ENCODE measurements at places on chromosomes 1 and 21. TPM values are rescaled to one million over a fixed set of nuclear protein-coding genes. Genes with fewer than 3 reads are reported as not detected.
A peak's percentile ranks its signal among the peaks of the same experiment; 100 is the strongest.

DNA sequence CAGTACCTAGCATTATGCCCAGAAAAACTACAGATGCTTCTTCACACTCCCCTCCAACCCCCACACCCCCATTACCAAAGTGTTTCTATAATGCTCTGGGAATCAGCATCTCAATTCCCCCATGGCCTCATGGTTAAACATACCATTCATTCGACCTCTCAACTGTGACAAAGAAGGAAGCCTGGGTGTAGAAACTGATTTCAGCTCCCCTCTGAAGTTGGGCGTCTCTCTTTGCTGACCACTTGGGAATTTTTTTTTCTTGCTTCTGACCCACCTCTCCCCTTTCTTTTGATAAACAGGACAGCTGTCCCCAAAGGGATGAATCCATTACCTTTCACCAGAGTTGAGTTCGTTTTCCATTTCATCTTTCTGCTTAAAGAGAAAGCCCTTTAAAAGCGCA is 116.4 kb upstream of the HOOK1 start:
- DNase-seq, result no peak

DNA sequence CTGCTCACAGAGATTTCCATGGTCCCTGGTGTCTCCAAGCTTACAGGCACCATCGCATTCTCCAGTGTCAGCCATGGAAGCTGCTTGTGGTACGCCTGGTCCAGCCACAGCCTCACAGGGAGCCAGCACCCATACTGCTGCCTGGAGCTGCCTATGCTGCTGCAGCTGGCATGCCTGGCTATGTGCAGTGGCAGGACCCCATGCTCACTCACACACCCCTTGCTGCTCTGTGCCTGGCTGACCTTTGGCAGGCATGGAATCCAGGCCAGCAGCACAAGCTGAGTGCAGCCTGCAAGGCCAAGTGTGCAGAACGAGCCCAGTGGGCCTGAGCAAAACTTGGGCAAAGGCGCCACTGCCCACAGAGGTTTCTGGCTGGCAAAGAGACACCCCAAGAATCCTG is 26.4 kb upstream of the DENND1B start:
- DNase-seq, result no peak

NCF2 gene
- 4.5 TPM for total RNA-seq

GRCh38 chr1:58773406-58773840 is 10.4 kb downstream of the JUN start:
- DNase-seq, result peak; percentile 67

DNA sequence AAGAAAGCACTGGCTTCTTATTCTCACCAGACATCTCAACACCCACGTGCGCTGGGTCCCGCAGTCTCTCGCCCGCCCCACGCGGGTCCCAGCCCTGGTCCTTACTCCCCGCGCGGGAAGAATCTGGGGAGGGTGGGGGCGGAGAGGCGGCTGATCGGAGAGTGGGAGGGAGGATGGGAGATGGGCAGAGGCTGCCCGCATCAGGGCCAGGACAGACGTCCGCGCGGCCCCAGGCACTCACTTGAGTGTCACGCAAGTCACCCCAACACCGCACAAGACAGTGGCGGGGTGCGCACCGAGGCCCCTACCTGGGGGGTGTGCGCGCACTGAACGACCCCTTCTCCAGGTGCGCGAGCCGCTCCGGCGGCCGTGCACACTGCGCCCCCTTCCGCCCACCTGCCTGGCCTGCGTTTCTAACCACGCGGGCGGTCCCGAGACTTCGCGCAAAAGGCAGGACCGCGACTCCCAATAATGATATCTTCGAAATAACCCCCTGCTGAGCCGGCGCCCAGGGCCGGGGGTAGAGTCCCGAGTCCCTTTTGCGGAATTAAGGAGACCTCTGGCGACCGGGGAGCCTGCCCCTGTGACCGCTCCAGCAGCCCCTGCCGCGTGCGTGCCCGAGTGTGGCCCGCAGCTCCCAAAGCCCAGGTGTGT is 6.0 kb upstream of the SIM2 start:
- no peak for DNase-seq

GRCh38 chr21:32186804-32187203 is 92.0 kb downstream of the MIS18A start:
- no peak for DNase-seq

- DNase-seq, result no peak
Observed at GRCh38 chr1:30876451-30877204, 31.9 kb downstream of the SDC3 start.

GRCh38 chr1:180267761-180268555 is 37.9 kb downstream of the LHX4 start:
- no peak for DNase-seq

GRCh38 chr1:11037740-11038182 is 9.3 kb downstream of the MASP2 start:
- peak; percentile 84 for DNase-seq

DNA sequence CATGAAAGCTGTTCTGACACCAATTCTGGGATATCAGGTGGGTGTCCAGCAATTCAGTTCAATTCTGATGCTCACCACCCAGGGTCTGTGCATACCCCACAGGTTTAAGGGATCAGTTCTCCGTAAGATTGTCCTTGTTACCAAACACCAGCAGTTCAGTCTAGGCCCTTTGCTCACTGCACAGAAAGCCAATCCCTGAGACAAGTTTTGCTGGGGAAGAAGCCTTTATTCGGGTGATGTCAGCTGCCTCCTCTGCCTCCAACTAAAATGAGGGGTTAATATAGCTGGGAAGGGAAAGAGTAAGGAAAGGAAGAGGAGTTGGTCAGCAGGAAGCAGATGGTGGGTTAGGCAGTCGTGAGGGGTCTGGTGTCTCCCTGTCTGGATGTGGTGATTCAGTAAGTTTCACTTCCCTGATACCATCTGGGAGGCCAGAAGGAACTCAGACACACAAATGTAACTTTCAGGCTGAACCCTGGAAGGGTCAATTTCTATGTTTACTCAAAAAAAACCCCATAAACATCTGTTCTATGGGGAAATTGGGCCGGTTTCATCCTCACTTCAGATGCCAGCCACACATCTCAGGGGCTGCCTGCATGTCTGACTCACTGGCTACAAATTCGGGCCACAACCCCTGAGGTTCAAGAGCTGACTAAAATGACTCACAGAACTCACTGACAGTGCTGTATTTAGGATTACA is 83.3 kb upstream of the PGBD5 start:
- no peak for DNase-seq

DNA sequence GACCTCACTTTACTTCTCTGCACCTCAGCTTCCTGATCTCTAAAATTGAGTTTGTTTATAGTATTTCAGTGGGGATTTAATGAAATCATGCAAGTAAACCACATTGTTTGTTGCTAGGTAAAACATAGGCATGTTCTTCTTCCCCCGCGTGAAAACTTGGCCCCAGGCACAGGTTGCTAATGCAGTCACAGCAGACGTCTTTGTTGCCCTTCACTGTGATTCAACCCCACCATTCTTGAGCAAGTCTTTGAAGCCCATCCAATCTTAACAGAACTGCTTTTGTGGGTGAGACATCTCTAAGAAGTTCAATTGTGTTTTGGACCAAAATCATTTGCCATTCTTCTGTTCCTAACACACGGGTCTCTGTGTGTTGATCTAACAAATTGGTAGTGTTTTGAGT is 185.5 kb downstream of the ZNF281 start:
- DNase-seq, result no peak

GRCh38 chr1:221716713-221717484 is 25.0 kb downstream of the DUSP10 start:
- no peak for DNase-seq

EPHA2 gene
- 9.6 TPM for total RNA-seq

- DNase-seq, result no peak
Observed at GRCh38 chr1:107523736-107524135, 382.9 kb downstream of the NTNG1 start.

TEX50 gene
- total RNA-seq, result not detected

GRCh38 chr1:231286603-231287002 is 45.6 kb downstream of the GNPAT start:
- DNase-seq, result no peak

DNA sequence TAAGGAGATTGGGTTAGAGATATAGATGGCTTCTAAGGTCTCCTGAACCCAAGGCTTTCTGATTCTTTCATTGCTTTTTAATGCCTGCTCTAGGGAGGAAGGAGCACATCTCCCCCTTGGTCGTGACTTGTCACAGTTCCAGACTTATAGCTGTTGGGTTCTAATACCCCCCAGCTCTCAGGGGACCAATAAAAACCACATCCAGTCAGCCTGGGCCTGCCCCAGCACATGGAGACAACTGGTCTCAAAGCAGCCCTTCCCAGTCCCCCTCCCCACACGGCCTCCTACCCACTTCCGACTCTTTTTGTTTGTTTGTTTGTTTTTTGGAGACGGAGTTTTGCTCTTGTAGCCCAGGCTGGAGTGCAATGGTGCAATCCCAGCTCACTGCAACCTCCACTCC is 23.3 kb downstream of the QSOX1 start:
- no peak for DNase-seq

SUSD4 gene
- total RNA-seq, result 2.5 TPM

RGS8 gene
- 0.05 TPM for total RNA-seq

DNA sequence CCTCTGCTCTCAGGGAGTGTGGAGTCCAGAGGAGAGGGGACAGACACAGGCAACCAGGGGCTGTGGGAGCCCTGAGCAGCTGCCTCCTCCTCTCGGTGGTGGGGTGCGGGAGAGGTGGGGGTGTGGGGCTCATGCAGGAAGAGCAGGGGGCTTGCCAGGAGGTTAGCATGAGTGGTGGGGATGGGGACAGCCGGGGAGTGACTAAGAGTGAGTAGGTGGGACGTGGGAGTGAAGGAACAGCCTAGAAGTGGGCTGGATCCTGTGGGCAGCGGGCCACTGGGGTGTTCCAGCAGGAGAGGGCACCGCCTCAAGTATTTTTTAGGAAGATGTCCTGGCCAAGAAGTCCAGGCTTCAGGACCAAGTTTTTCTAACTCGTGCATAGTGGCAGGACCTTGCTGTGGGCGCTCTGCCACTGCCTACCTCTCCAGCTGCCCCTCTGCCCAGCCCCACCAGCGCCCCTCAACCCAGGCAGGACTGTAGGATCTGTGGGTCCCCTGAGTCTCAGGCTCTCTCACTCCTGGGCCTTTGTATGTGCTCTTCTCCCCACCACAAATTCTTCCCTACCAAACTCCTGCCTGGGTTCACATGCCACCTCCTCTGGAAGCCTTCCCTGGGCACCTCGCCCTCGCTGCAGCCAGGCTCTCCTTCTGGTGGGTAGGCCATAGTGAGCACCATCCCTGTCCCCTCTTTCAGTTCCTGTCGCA is 18.8 kb upstream of the LHX4 start:
- no peak for DNase-seq
